Caco-2 (cell line): ENCODE measurements at places on chromosomes 4 and X. TPM values are rescaled to one million over a fixed set of nuclear protein-coding genes. Genes with fewer than 3 reads are reported as not detected.

- DNase-seq = no peak
These were observed 179.1 kb downstream of the CBR4 start for GRCh38 chr4:168830777-168831512.

DNA sequence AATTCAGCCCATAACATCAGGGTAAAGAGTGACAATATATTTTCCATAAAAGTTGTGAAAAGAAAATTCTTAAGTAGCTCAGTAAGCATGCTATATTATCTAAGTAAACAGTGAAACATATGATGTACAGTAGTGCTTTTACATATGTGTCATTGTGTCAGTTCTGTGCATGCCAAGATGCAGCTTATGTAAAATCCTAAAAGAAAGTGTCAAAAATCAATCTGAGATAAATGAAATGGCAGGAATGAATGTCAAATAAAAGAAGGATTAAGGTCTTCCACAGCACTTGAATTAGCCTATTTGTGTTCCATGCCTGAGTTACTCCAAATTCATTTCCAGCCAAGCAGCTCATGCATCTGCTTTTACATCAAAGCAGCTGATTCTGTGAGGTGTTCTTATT, 452.7 kb upstream of the HS3ST1 start:
- no peak for DNase-seq

GRCh38 chrX:31807165-31807564, 735.3 kb upstream of the FTHL17 start:
- DNase-seq = no peak

DNA sequence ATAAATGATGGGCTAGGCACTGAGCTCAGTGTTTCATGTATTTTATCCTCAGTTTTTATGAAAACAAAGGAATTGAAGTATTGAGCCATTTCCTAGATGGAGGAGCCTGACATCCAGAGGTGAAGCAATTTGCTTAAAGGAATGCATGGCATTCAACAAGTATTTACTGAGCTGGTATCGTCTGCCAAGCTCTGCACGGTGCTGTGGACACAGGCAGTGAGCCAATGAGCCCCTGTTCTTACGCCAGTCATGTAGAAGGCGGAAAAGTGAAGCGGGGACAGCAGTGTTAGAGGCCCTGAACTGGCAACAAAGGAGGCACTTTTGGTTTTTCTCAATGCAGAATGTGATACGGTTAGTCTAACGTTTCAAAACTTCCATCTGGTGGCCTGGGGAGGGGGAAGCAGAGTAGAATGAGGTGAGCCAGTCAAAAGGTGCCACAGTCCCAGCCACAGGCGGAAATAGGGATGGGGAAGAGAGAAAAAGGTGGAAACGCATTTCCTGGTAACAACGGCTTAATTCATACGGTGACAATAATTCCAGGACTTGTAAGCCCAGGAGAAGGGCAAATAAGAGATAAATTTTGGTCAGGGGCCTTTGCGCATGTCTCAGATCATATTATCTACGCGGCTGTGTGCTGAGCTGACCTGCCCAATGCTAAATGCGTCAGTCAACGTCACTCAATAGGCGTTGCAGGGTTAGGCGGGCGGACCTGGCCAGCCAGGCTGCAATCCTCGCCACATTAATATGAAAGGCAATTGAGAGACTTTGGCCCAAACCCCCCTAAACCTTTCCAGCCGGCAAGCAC, 133.9 kb downstream of the AFAP1 start:
- DNase-seq = peak; percentile 78

- DNase-seq = no peak
These were observed 18.9 kb downstream of the C4orf50 start for GRCh38 chr4:5999356-5999755.

- DNase-seq = peak; percentile 40
These were observed 124.1 kb upstream of the PDHA2 start for GRCh38 chr4:95715830-95716229.

GRCh38 chrX:150935467-150935866, 37.0 kb upstream of the CD99L2 start:
- DNase-seq = no peak

GRCh38 chrX:111854556-111855490, 21.2 kb upstream of the TRPC5OS start:
- no peak for DNase-seq

- no peak for DNase-seq
These were observed 1630.7 kb upstream of the IGFBP7 start for GRCh38 chr4:58740897-58741296.

- DNase-seq = no peak
These were observed 958.6 kb downstream of the STIM2 start for GRCh38 chr4:27819246-27819645.

- DNase-seq = no peak
These were observed 4.3 kb downstream of the SLC9A7 start for GRCh38 chrX:46754586-46755061.

DNA sequence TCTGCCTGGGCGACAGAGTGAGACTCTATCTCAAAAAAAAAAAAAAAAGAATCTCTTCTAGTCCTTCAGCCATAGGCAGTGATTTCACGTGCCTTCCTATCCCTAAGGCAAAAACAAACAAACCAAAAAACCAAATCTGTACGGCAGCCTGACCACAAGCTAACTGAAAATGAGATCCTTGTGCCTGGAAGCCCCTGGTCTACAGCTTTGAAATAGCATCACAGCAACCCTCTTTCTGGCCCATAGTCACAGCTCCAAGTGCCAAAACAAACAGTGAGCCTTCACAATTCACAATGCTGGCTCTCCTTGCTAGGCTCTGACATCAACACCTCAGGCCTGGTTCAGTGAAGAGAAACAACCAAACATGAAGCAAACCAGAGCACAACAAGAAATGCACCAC, 46.1 kb downstream of the TMEM150C start:
- DNase-seq = no peak

GRCh38 chr4:185115827-185116232, 27.2 kb upstream of the SLC25A4 start:
- DNase-seq = peak; percentile 52

- DNase-seq = no peak
These were observed 1066.6 kb downstream of the PCDH18 start for GRCh38 chr4:136465691-136466090.

DNA sequence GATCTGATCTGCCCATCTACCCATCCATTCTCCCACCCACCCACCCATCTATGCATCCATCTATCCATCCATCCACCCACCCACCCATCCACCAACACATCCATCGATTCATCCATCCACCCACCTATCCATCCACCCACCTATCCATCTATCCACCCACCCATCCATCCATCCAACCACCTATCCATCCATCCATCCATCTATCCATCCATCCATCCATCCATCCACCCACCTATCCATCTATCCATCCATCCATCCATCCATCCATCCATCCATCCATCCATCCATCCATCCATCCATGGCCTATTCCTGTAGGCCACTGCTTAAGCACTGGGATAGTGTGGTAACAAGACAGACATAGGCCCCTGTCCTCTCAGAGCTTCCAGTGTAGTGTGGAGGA, 69.8 kb downstream of the SORCS2 start:
- DNase-seq = no peak

- no peak for DNase-seq
These were observed 166.0 kb downstream of the FBXO8 start for GRCh38 chr4:174117445-174117844.

DNA sequence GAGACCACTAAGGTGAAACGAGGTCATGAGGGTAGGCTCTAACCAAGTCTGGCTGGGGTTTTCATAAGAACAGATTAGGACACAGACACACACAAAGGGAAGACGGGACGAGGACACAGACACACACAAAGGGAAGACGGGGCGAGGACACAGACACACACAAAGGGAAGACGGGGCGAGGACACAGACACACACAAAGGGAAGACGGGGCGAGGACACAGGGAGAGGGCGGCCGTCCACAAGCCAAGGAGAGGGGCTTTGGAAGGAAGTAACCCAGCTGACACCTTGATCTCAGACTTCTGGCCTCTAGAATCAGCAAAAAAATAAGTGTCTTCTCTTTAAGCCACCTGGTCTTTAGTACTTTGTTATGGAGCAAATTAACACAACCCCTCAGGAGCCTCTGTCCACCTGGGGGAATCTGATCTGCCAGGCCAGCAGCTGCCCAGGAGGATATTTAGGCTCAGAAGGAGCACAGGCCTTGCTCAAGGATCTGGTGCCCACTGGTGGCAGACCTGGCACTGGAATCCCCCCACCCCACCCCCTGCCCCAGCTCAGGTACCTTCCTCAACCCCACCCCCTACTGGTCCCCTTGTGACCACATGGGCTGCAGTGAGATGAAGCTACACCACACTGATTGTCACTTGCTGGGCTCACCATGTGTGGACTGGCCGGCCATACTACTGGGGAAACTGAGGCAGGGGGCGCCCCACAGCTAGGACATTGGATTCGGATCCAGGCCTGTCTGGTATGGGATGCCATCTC, 2.8 kb downstream of the ABLIM2 start:
- DNase-seq = no peak

GRCh38 chrX:19968276-19968675, 22.6 kb downstream of the BCLAF3 start:
- no peak for DNase-seq

DNA sequence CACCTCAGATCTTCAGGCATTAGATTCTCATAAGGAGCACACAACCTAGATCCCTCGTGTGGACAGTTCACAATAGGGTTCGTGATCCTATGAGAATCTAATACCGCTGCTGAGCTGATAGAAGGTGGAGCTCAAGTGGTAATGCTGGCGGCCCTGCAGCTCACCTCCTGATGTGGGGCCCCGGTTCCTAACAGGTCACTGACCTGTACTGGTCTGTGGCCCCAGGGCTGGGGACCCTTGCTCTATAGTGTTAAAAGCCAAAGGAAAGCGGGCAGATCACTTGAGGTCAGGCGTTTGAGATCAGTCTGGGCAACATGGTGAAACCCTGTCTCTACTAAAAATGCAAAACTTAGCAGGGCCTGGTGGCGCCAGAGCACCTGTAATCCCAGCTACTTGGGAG, 1047.0 kb upstream of the FTHL17 start:
- DNase-seq = no peak

Gene HERC5
- total RNA-seq = 5.6 and 6.8 TPM in 2 replicates

Gene SLITRK4
- total RNA-seq = not detected in 2 replicates

Gene TMEM185A
- 14.2 and 17.1 TPM in 2 replicates for total RNA-seq

Gene GABRA4
- 7.9 and 8.1 TPM in 2 replicates for total RNA-seq

Gene PPP4R3C
- total RNA-seq = not detected in 2 replicates

Gene SYNPO2
- 0.09 and 0.16 TPM in 2 replicates for total RNA-seq
